Transverse colon (tissue), 4 donors: ENCODE measurements at places on chromosomes 2 and 18.

DNA sequence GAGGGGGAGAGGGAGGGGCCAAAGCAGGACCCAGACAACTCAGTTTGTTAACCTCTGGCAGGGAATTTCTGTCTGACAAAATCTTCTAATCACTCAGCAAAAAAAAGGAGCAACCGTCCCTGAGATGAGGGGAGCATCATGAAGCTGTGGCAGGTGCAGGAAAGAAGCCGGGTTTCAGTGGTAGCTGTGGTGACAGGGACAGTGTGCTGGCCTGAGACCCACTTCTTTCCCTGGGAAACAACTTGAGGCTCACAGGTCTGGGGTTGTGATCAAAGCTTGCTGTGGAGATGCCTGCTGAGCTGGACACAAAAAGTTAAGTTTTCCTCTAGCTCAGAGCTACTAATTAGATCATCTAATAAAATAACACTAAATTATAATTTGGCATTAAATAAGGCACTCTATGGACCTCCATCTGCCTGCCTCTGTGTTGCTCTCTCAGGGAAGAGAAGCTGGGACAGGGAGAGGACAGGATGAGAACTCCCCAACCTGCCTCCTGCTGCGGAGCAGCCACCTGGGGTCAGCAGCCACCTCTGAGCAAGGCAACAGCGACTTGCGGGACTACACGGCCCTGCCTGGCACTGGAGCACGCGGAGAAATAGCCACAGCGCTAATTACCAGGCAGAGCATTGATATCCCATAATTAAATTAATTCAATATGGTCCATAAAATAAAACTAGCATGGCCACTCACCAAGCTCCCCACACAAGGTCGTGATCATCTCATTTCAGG, 104.6 kb upstream of the TEX51 start:
- DNase-seq = no peak

DNA sequence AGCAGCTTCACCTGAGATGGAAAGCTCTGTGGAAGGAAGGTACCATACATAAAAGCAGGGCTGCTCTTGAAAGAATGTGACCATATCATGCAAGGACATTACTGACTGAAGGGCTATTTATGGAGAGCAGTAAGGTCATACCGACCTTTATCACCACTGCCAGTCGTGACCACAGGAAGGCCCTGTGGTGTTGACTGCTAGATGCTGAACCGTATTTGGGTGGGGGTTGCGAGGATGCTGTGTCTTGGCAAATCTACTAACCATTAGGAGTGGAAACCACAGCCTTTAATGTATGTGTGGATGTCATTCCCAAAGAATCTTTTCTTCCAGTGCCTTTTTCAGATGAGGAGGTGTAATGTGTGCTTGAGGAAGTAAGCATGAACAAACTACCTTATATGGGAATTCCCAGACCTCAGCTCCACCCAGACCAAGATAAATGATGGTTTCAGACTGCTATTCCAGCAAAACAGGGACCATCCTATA, 60.8 kb downstream of the LIMS1 start:
- DNase-seq = no peak

- DNase-seq = no peak
These were observed 196.4 kb downstream of the HRH4 start for GRCh38 chr18:24656551-24657443.

GRCh38 chr2:173596244-173596643, 241.6 kb downstream of the CDCA7 start:
- no peak for DNase-seq

- peak; percentile 10 for DNase-seq
These were observed 4.1 kb downstream of the ITGA4 start for GRCh38 chr2:181461056-181461997.

DNA sequence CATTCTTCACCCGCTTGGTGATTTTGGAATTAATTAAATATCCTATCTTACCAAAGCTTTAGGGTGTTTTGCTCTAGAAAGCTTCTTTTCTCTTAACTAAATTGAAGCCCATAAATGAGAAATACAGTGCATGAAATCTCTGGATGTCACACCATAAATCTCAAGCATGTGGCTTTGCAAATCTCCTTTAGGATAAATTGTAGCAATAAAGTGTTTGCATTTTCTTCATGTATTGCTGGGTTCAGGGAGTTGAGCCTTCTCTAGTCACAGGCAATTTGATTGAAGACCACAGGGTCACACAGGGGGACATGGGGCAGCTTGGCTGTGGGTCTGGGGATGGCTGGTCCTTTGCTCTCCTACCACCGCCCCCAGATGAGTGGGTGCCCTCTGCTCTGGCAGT, 364.2 kb downstream of the CLIP4 start:
- no peak for DNase-seq

DNA sequence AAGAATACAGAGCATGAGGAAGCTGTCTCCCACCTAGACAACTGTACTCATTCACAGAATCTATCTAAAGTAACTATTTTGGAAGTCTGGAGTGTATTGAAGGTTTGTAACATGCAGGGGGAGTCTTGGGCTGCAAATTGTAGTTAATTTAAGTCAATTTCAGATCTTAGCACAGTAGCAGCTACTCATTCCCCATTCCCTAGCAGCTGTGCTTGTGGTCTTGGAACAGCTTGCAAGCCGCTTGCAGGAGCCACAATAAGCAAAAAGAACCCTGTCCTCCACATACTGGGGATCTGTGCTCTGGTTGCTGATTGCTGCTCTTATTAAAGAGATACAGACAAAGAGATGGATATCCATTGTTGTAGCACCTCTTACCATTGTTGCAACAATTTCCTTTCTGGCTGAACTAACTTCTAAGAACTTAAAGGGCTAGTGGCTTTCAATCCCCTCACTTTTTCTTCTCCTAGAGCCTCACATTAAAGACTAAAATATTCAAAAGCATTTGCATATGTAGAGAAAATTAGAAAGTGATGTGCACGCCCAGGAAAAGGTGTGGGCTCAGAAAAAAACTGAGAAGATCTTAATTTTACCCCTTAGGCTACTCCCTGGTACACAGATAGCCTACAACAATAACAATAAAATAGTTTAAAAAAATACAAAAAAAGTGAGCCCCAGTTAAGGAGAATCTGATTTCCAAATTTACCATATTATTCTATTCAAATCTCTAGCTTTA, 1775.1 kb upstream of the PIK3C3 start:
- no peak for DNase-seq
